ENCODE measurements at places on chromosomes 4 and X. TPM values are rescaled to one million over a fixed set of nuclear protein-coding genes. Genes with fewer than 3 reads are reported as not detected.

PNMA6A gene
- 8.7 TPM for total RNA-seq

ARHGAP6 gene
- total RNA-seq, result 14.6 TPM

F8 gene
- 7.7 TPM for total RNA-seq

CCSER1 gene
- 1.5 TPM for total RNA-seq

SRPX2 gene
- total RNA-seq, result 61.2 TPM

CSAG3 gene
- not detected for total RNA-seq

CENPVL2 gene
- not detected for total RNA-seq

RAB40A gene
- 4.3 TPM for total RNA-seq

HS6ST2 gene
- total RNA-seq, result not detected

LUZP4 gene
- total RNA-seq, result not detected

MAGEA12 gene
- not detected for total RNA-seq

SSX4 gene
- total RNA-seq, result not detected
